ENCODE measurements at places on chromosomes 12 and 14.

- no peak for DNase-seq
Observed at GRCh38 chr12:4556735-4557530, 5.1 kb upstream of the DYRK4 start.

DNA sequence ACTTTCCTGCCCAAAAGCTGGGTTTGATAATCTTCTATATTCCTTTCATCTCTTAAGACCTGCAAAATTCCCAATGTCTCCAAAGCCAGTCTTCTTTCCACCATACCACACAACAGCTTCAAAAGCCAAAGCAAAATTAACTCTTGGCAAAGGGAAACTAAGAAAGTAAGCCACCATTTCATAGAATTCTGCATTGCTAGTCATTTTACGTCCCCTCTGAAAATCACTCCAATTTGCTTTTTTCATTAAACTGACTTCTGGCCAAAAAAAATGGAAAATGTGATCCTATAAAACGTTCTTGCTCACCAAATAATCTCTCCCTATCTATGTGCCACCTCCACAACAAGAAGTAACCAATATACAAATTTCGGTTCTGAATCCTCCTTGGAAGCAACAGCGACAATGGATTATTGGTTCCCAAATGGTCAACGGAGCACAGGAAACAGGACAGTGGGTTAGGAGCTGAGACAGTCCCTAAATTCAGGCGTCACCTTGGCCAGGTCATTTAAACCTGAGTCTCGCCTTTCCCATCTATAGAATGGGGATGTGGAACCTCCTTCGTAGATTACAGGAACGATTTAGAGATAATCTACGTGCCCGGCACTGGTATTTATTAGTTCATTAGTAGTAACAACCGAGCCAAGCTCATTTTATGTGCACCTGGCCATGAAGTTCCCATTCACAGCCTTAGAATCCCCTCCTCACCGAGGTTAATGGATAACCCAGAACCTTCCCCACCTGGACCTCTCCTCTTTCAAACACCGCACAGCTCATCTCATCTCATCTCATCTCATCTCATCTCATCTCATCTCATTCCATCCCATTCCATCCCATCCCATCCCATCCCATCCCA is 1.2 kb downstream of the NT5DC3 start:
- no peak for DNase-seq

DNA sequence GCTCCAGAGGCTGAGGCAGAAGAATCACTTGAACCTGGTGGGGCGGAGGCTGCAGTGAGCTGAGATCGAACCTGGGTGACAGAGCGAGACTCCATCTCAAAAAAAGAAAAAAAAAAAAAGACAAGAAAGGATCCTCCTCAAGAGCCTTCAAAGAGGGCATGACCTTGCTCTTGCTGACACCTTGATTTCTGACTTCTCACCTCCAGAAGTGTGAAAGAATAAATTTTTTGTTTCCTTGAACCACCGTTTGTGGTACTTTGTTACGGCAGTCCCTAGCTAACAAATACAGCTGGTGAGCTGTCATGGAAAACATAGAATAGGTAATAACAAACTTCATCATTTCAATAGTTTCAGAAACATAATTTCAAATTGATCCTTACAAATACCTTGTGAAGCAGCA is 1.9 kb upstream of the ACTR10 start:
- no peak for DNase-seq

- no peak for DNase-seq
Observed at GRCh38 chr12:27207615-27208413, 36.3 kb upstream of the STK38L start.

DNA sequence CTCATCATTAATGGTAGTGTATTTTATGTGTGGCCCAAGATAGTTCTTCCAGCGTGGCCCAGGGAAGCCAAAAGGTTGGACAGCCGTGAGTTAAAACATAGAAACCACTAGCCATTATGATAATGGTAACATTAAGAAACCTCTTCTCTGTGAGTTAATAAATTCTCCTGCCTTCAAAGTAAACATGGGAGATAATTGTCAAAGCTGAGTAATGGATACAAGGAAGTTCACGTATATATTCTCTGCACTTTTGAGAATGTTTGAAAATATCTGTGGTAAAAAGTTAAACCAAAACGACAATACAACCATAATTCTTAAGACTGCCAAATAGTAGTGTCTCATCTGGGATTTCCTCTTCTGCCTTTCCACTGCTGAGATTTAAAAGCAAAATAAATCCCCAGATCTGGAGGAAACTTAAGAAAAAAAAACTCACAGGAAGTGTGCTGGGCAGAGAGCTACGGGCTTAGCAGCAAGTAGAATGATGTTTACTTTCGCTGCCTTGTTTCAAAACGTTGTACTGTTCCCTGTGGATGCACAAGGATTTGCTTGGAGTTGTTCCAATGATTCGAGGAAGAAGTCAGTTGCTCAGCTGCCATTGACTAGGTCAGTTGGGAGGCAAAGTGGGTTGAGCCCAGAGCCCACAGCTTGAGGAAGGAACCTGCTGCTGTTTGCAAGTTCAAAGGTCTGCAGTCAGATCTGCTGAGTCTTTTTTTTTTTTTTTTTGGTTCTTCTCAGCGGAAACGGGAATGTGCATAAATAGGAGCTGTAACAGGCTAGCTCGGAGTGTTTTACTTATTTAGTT is 1.7 kb downstream of the TPCN1 start:
- no peak for DNase-seq

- DNase-seq, result no peak
Observed at GRCh38 chr12:19657118-19657731, 217.9 kb downstream of the AEBP2 start.

GRCh38 chr12:80681-81190 is 14.2 kb downstream of the IQSEC3 start:
- DNase-seq, result no peak

DNA sequence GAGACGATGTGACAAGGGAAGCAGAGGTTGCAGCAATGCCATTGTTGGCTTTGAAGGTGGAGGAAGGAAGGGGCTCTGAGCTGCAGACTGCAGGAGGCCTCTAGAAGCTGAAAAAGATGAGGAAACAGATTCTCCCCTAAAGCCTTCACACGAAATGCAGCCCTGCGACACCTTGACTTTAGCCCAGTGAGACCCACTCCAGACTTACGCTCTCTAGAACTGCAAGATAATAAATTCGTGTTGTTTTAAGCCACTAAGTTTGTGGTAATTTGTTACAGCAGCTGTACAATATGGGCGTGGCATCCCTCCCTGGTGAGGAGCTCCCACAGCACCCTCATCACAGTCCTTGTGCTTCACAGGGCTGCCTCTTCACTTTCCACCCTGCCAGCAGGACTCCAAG is 53.2 kb downstream of the GOLGA5 start:
- no peak for DNase-seq

- DNase-seq, result no peak
Observed at GRCh38 chr12:116684891-116685290, 53.0 kb downstream of the SPRING1 start.

DNA sequence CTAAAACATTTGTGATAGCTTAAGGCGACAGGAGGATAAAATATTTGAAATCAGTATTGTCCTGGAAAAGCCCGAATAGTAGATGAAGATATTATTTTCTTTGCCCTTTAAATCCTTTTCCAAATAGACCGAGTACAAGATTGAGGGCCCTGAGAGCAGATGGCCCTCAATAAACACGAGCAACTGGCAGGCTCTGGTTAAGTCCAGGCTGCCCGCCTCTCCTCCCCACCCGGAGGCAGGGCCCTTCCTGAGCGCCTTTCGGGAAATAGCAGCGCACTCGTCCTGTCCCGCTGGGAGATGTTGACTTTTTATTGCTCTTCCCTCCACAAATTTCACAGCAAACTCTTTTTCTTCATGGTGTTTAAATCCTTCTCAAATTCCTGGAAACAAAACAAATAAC is 50.8 kb upstream of the MAX start:
- DNase-seq, result no peak

GRCh38 chr14:104271391-104271790 is 133.0 kb downstream of the KIF26A start:
- DNase-seq, result no peak

- DNase-seq, result no peak
Observed at GRCh38 chr12:59407799-59408198, 188.0 kb upstream of the SLC16A7 start.

GRCh38 chr12:67647799-67648520 is 585 bp upstream of the DYRK2 start:
- no peak for DNase-seq

DNA sequence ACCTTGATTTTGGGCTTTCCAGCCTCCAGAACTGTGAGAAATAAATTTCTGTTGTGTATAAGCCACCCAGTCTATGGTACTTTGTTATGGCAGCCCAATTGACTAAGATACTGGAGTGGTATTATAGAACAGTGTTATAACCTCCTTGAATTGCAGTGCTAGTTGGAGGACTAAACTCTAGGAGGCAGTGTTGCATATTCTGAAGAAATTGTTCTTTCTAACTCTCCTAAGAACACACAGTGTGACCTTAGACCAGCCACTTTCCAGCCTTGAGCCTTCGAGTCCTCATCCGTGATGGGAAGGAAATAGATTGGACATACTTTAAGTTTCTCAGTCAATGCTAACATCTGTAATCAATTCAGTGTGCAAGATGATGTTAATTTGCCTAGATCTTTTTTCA is 22.4 kb upstream of the LRRC10 start:
- no peak for DNase-seq

GRCh38 chr12:123149501-123150274 is 1.2 kb downstream of the PITPNM2 start:
- no peak for DNase-seq
